ENCODE measurements at places on chromosomes 16 and 17.

- DNase-seq = no peak
Measured at GRCh38 chr17:8520981-8521380, 85.3 kb downstream of the NDEL1 start.

DNA sequence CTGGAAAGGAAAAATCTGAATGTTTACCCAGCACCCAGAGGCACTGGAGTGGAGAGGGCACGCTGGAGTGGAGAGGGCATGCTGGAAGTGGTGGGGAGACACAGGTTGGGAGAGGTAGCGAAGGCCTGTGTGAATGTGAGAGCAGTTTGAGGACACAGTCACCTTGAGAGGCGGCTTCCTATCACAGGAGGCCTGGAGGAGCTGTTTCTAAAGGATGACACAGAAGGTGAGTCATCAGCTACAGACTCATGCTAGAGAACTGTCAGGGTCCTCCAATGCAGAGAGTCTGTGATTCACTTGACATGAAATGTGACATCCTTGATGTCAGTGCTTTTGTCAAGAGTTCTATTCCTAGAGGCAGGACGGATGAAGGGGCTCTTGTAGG is 13.8 kb downstream of the CTRL start:
- DNase-seq = peak; percentile 87

DNA sequence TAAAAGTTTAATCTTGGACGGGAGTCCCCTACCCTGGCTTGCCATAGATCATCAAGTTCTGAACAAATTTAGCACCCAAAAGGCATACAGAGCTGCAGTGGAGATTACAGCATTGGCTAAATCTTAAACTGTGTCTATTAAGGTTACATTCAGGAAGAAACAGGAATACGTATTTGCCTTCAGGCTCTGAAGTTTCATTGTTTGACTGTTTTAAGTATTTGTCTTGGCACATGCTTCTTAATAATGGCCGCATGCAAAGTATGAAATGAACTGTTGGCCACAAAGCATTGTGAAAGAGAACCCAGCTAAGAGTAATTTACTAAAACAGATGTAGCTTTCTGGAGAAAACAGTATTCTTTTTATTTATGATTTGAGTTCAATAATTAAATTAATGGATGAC is 63.9 kb upstream of the CNEP1R1 start:
- DNase-seq = peak; percentile 11

- no peak for DNase-seq
Measured at GRCh38 chr16:57579361-57579665, 36.9 kb downstream of the ADGRG5 start.

- no peak for DNase-seq
Measured at GRCh38 chr16:50573947-50574744, 25.9 kb downstream of the NKD1 start.

DNA sequence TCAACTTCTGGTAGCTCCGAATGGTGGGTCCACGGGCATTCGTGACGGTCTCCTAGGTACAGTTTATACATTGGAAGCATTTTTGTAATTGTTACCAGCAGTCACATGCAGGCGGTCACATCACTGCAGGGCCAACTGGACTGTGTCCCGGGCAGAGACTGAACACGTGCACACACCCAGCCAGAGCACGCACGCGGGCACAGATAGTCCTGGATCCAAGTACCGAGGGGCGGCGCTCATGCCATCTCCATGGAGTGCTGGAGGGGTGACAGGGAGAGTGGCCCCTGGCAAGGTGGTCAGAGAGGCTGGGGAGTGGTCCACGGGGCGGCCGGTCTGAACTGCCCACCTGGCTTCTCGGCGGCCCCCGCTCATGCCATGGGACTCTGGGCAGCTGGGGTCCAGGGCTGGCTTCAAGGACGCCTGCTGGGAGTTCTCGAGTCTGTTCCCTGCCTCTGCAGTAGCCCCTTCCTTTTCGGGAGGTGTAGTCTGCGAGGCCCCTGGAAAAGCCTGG is 34.2 kb downstream of the BAIAP2 start:
- DNase-seq = no peak

DNA sequence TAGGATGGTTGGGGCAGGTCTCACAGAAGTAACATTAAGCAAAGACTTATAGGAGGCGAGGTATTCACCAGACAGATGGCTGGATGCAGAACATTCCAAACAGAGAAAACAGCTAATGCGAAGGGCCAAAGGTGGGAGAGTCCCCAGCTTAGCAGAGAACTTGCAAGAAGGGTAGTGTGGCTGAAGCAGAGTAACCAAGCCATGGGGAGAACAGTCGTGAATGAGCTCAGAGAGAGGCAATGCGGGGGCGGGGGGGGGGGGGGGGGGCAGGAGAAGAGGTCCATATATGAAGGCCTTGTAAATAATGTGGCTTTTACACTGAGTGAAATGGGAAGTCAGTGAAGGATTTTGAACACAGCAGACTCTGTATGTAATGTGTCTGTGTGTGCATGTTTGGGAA is 81.3 kb downstream of the SMG6 start:
- no peak for DNase-seq

DNA sequence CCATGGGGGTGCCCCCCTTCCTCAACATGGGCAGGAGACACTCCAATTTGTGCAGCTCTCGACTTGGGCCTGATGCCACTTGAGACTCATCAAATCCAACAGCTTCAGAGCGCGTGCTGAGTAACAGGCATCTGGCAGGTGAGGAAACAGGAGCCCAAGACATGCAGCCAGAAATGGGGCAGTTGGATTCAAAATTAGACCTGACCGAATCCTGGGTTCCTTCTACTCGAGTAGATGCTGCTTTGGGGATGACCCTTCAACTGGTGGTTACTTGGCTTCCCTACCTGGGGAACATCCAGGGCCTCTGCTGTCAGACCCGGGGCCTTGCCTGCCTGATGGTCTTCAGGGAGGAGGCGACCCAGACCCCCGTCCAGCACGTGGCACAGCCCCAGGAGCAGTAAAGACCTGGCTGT is 488 bp upstream of the NTN3 start:
- DNase-seq = no peak

GRCh38 chr17:33927732-33928133 is 327.4 kb upstream of the CCL2 start:
- peak; percentile 60 for DNase-seq

DNA sequence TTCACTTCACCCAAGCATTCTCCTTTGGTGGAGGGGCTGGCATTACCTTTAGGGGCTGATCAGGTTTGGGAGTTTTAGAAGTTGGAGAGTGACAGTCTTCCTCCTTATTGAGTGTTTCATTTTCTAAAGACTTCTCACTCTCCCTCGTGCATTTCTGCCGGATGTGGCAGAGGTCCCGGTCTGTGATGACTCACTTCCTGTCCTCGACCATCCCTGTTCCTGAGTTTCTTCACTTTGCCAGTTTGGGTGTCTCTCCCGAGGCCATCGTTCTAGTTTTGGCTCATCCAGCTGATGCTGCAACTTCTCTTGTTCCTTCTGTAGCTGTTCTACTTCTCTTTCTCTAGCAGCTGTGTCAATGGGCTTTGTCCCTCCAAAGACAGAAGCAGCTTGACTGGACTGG is 104.3 kb downstream of the PHKB start:
- peak; percentile 39 for DNase-seq

GRCh38 chr16:34802396-34802795 is 1343.0 kb downstream of the TP53TG3F start:
- no peak for DNase-seq

GRCh38 chr16:81765111-81765919 is 13.8 kb upstream of the PLCG2 start:
- DNase-seq = no peak

- peak; percentile 21 for DNase-seq
Measured at GRCh38 chr16:65200156-65200773, 78.4 kb upstream of the CDH11 start.

GRCh38 chr17:31537565-31538011 is 146.1 kb downstream of the RAB11FIP4 start:
- no peak for DNase-seq

DNA sequence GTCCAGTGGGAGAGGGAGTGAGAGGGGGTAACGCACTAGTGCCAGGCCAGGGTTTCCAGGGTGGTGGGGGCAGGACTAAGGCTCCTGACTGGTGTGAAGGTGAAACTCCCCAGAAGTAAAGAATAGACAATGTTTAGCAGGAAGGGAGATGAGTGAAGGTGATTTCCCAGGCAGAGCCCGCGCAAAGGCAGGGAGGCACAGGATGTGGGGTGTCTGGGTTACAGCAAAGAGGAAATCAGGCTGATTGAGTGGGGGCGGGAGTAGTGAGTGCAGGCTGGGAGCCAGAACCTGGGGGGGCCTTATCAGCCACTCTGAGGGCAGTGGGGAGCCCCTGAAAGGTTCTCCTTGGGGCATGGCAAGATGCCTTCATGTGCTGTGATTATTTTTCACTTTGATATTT is 167.5 kb downstream of the UTP18 start:
- no peak for DNase-seq

- no peak for DNase-seq
Measured at GRCh38 chr17:50165466-50165865, 339 bp upstream of the SGCA start.

DNA sequence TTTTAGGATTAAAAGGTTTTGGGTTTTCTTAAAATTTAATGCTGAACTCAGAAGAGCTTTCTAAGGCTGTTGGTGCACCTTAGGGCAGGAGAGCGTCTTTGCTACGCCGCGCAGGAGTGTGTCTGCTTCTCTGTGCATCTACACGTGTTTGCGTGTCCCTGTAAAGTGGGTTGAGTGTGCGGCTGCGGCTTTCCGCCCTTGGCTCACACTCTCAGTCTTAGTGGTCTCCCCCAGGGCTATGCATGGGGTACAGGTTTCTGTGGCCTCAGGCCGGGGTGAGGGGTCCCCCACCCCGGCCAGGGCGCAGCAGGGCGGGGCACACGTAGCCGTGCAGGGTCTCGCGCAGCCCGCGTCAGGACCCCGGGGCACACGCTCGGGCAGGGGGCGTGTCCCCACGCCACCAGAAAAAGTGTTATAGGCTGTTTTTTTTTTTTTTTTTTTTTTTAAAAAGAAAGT is 727 bp upstream of the TENT4B start:
- DNase-seq = peak; percentile 17

DNA sequence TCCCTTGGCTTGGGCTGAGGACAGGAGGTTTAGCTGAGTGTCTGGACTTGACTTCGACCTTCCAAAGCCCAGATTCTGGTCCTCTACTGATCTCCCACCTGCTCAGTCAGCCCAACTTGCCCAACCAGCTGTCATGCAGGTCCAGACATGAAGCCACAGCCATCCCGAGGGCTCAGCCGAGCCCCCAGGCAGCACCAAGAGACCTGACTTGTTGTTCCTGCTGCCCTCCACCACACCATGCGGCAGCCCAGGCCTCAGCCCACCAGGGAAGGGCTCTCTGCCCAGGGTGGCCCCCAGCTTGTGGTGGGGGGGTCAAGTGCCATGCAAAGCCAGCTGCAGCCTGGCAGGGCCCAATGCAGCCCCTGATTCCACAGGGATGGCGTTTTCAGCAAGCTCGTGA is 17.2 kb upstream of the CACNG4 start:
- DNase-seq = no peak

GRCh38 chr16:4733211-4733742 is 794 bp downstream of the ANKS3 start:
- no peak for DNase-seq

DNA sequence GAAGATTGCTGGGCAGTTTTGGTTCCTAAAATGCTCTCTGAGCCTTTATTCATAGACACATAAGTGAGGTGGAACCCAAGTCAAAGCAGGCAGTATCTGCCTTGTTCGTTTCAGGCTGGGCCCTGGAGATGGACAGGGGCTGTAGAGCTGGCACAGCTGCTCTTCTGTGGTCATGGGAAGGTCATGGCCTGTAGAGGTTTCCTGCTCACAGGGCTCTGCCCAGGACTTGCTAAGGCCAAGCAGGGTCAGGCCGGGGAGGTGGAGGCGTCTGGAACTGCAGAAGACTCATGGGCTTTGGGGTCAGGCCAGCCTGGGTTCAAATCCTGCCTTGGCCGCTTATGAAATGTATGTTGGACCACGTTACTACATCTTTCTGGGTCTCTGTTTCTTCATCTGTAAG is 50.2 kb downstream of the IRX5 start:
- no peak for DNase-seq

DNA sequence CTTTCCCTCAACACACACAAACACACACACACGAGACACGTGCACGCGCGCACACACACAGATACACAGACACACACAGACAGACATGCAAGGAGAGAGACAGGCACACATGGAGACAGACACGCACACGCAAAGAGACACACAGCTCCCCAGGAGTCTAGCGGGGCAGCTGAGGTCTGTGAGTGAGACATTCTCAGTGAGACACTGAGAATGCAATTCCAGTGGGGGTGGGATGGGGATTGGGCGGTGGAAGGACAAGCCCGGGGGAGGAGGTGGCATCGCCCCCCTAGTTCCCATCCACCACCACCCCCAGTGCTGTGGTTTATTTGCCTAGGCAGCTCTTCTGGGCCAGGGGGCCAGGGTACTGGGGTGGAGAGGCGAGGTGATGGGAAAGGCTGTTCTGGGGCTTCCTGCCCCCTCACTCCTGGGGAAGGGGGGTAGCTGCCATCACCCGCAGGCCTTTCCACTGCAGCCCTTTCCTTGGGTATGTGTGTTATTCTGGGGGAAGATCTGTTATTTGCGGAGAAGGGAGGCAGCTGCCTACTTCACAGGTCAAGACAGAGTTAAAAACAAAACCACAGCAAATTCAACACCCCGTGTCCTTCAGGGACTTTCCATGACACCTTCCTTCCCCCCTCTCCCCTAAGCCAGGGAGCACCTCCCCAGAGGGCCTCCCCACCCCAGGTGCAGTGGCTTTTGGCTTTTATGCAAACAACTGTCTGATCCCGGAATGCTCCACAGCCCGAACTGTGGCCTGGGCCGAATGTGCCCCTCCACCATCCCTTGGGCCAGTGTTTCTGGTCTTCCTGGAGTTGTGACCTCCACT is 18.0 kb downstream of the GRB7 start:
- no peak for DNase-seq

DNA sequence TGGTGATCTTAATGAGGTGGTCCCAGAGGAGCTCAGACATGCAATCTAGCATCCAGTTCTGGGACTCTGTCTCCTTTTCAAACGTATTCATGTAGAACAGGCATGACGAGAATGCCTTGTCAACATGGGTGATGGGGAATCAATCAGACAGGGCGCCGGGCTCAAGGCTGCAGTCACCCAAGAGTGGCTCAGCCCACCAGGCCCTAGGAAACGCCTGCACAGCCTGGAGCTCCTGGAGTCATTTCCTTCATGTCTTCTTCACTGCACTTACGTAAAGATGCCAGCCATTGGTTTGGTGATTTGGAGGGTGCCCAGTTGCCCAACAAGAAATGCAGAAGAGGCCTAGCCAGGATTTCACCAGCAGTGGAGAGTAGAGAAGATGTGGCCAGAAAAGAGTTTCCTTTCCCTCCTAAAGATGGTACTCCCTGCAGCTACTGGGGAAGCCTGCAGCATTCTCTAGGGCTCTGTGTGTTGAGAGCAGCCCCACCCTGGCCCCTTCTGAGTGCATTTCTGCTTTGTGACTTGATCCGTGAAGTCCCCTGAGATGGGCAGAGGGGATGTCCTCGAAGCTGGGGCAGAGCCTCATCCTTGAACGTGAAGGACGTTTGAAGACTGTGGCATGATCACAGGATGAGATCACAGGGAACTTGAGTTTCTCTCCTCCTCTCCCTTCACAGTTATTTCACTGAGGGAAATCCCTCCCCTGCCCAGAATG is 24.0 kb upstream of the STH start:
- DNase-seq = no peak

All from RWPE1 (cell line).